ENCODE measurements at places on chromosomes 6 and 20. TPM values are rescaled to one million over a fixed set of nuclear protein-coding genes. Genes with fewer than 3 reads are reported as not detected.
A peak's percentile ranks its signal among the peaks of the same experiment; 100 is the strongest.

XKR7 gene
- total RNA-seq: 1.5 TPM

LCA5 gene
- 2.3 TPM for total RNA-seq

COL12A1 gene
- total RNA-seq: 1.4 TPM

SLC22A16 gene
- not detected for total RNA-seq

CLIC5 gene
- 0.20 TPM for total RNA-seq

OGFRL1 gene
- total RNA-seq: 2.8 TPM

HSPA12B gene
- total RNA-seq: 2.9 TPM

GHRH gene
- 0.68 TPM for total RNA-seq

NR2E1 gene
- total RNA-seq: not detected

WFDC12 gene
- not detected for total RNA-seq

WFDC5 gene
- total RNA-seq: not detected

FKBP1C gene
- total RNA-seq: 1.2 TPM

- no peak for DNase-seq
Measured at GRCh38 chr6:3612341-3613041, 139.0 kb downstream of the PXDC1 start.

DNA sequence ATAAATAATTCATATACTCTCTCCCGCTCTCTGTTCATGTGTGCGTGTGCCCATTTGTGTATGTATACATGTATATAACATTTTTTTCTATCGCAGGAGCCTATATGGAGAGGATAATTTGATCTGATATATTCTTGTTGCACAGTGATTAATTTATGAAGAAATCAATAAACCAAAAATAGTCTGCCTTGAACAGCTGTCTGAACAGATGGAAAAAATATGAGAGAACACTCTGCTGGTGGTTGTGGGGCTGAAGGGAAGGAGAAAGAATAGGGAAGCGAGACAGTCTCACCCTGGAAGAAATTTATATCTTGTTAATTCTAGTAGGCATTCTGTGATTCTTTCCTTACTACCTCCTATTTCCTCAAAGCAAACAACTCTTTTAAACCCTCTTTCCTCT, 96.6 kb upstream of the B3GAT2 start:
- no peak for DNase-seq

- no peak for DNase-seq
Measured at GRCh38 chr6:34602318-34603111, 46.4 kb upstream of the SPDEF start.

DNA sequence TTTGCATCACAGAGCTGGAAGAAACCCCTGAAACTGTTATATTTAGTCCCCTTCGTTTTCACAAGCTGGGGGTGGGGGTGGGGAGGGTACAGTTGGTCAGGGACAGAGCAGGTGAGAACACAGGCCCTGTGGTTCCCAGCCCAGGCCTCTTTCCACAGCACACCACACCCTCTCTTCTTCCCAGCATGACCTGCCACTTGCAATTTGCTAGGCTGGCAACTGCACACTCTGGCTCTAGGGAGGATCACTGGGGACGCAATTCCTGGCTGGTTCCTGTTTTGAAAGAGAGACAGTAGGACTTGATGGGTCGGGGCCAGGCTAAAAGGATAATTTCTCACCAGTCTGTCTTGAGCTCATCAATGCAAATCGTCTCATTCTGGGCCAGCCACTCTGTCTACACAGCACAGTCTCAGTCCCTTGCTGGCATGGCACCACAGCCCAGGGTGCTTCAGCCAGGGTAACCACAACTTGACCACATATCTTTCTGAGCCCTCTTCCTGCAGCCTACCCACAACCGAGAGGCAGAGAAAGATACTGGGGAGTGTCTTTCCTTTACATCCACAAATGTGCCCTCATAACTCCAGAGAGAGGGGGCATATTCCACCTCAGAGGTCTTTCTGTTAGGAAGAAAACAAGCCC, 41.7 kb upstream of the EMILIN3 start:
- DNase-seq: no peak

GRCh38 chr6:45650524-45651135, 272.9 kb upstream of the SUPT3H start:
- no peak for DNase-seq

DNA sequence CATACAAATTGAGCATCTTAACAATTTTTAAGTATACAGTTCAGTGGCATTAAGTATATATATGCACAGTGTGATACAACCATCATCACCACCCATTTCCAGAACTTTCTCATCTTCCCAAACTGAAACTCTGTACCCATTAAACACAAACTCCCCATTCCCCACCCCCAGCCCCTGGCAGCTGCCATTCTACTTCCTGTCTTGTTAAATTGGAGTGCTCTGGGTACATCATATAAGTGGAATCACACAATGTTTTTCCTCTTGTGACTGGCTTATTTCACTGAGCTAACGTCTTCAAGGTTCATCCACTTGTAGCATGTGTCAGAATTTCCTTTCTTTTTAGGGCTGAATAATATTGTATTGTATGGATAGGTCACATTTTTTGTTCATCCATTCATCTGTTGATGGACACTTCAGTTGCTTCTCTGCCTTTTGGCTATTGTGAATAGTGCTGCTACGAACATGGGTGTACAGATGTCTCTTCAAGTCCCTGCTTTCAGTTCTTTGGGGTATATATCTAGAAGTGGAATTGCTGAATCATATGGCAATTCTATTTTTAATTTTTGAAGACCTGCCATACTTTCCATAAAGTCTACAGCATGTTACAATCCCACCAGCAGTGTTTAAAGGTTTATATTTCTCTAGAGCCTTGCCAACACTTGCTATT, 19.6 kb upstream of the RREB1 start:
- no peak for DNase-seq

- DNase-seq: no peak
Measured at GRCh38 chr6:164035900-164036485, 621.5 kb downstream of the QKI start.

DNA sequence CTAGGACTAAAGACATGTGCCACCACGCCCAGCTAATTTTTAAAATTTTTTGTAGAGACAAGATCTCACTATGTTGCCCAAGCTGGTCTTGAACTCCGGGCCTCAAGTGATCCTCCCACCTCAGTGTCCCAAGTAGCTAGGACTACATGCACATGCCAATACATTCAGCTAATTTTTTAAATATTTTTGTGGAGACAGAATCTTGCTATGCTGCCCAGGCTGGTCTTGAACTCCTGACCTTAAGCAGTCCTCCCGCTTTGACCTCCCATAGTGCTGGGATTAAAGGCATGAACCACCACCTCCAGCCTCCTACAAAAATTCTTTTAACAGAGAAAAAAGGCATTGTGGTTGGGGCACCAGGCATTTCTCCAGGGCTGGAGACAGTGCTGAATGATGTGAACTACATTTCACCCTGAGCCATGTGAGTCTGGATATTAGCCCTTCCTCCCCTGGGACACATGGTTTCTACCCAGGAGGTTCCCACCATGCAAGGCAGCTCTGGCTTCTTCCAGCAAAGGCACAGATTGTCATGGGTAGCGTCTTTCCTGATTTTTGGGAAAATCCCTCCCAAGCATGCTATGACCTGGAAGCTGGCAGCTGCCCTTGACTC, 36.3 kb upstream of the CMTR1 start:
- DNase-seq: no peak

DNA sequence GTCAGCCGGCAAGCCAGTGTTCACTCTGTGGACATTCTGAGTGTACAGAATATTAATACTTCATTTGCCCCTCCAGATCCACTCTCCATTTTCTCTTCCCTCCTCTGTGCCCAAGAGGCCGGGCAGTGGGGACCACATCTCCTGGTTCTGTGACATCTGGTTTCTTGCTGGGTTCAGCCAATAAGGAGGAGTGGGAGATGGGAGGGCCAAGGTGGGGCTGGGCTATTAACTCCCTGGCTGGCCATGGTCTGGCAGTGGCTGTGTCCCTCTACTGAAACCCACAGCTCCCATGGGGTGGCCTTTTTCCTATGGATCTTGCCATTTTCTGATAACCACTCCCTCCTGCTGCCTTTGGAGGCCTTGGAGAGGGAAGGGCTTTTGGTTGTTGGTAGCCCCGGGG, 30.0 kb upstream of the SALL4 start:
- no peak for DNase-seq

DNA sequence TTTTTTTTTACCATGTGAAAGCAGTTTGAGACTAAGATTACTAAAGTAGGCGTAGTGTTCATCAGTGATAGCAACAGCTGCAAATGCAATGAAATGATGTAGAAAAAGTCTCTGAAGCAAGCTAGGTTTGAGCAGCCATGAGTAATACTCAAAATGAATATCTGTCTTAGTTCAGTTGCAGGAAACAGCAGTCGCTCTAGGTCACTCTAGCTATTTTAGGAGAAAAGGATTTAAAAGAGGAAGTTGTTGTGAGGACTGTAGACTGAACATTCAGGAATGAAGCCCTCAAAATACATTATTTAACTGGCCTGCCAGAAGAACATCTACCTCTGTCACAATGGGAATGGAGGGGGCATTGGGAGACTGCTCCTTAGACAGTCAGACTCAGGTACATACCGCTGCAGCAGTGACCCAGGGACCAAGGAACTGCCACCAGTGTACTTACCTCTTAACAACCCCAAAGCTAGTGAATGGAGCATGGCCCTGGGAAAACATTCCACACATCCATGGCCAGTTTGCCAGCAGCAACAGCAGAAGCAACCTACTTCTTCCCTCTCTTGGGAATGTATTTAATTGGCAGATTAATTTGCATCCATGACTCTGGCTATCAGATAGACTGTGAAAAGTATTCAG, 243.0 kb upstream of the KHDRBS2 start:
- DNase-seq: no peak

GRCh38 chr6:116265041-116265829, 11.4 kb upstream of the TSPYL4 start:
- no peak for DNase-seq

- no peak for DNase-seq
Measured at GRCh38 chr6:30945281-30945680, 4.5 kb downstream of the MUCL3 start.

DNA sequence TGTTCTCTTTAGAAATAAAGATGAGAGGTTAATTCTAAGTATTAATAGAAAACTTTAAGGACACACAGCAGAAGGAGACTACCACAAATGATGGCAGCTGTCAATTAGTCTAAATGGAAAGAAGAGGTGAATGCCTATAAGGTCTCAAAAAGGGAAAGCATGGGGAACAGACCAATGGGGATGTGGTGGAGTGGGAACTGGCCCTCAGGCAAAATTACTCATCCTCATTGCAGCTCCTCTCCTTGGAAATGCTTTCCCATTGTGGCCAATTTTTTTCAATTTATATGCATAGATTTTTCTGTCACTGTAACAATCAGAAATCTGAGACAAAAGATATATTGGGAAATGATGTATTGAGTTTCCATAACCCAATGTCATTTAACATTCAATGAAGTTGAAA, 222.9 kb upstream of the DEFB112 start:
- DNase-seq: no peak

- DNase-seq: no peak
Measured at GRCh38 chr6:105430685-105431084, 27.8 kb upstream of the PREP start.

DNA sequence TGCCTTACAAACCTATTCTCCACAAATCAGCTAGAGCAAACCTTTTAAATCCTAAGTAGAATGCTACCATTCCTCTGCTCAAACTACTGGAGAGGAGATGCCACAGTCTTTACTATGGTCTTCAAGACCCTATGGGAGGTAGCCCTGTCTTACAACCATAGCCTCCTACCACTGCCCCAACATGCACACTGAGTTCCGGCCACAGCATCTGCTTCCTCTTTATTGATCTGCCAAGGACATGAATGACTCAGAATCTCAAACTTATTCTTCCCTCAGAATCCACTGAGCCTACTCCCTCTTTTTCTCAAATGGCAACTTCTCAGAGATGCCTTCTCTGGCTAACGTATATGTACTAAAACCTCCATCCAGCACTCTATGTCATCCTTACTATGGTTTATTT, 12.2 kb upstream of the ANKEF1 start:
- DNase-seq: no peak

GRCh38 chr6:15606347-15606746, 56.5 kb downstream of the DTNBP1 start:
- DNase-seq: no peak

DNA sequence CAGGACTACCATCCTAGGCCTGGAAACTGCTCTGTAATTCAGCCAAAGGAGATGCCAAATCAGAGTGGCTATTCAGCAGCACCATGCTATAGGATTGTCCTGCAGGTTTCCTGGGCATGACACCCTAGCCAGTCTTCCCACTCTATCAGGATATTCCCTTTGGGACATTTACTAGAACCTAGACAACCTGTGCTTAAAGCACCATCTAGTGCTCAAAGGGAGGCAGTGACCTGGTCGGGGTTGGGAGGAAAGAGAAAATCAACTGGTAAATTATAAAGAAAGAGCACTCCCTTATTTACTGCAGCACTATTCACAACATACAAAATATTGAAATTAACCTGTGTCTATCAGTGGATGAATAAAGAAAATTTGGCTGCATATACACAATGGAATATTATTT, 67.2 kb upstream of the SMLR1 start:
- DNase-seq: peak; percentile 62

DNA sequence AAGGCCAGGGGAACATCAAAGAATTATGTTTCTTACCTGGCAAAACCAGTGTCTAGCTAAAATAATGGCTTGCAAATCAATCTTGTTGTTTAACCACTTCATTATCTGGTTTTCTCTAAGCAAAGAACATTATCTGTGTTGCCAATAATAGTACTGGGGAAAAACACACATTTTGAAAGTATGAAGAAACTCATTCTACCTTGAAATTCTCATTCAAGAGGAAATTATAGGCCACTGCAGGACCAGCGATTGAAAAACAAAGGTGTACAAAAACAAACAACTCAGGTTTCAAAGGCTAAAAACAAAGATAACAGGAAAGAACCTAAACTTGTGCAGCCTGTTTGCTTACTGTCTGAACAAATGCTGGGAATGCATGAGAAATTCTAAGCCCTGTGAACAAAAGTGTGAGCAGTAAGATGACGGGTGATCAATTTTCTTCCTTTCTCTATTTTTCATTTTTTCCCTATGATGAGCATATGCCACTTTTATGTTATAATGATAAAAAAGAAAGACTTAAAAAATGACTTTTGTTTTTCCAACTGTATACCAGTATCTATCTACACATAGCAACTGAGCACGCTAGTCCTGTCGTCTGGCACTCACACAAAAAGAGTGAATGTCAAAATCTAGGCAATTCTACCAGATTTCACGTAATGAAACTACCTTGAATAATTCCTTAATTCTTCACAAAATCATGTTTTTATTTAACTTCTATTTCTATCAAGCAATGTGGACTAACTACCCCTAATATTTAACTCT, 117.9 kb downstream of the SGK1 start:
- no peak for DNase-seq

DNA sequence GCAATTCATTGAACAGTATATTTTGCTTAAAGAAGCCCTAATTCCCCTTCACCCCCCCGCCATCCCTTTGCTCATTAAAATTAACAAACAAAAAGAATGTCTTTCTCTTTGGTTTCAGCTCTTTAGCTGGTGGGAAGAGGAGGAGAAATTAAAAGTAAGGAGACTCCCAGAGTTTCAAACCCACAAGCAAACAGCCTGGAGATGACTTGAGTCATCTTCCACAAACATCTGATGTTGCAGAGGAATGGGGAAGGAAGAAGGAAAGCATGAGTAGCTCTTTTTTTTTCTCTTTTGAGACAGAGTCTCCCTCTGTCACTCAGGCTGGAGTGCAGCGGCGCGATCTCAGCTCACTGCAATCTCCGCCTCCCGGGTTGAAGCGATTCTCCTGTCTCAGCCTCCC, 189.6 kb downstream of the ADAT2 start:
- no peak for DNase-seq

Data from H9 (cell line).